Smooth muscle cell of the brain vasculature (primary cell): ENCODE measurements at places on chromosomes 6 and 20.

- peak; percentile 51 for DNase-seq
These were observed 83.3 kb downstream of the PLCB1 start for GRCh38 chr20:8215361-8215781.

- DNase-seq = no peak
These were observed 333.2 kb downstream of the DHX35 start for GRCh38 chr20:39295301-39295700.

DNA sequence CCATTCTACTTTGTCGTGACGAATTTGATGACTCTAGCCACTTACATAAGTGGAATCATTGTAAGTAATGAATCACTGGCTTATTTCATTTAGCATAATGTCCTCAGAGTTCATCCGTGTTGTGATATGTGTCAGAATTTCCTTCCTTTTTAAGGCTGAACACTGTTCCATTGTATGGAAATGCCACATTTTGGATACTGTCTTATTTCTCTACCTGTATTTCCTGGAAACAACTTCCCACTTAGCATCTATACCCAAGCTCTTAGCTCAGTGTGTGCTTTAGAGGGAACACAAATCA is 28.8 kb upstream of the GGTLC1 start:
- no peak for DNase-seq

GRCh38 chr20:11497545-11497944 is 420.1 kb upstream of the BTBD3 start:
- DNase-seq = no peak

DNA sequence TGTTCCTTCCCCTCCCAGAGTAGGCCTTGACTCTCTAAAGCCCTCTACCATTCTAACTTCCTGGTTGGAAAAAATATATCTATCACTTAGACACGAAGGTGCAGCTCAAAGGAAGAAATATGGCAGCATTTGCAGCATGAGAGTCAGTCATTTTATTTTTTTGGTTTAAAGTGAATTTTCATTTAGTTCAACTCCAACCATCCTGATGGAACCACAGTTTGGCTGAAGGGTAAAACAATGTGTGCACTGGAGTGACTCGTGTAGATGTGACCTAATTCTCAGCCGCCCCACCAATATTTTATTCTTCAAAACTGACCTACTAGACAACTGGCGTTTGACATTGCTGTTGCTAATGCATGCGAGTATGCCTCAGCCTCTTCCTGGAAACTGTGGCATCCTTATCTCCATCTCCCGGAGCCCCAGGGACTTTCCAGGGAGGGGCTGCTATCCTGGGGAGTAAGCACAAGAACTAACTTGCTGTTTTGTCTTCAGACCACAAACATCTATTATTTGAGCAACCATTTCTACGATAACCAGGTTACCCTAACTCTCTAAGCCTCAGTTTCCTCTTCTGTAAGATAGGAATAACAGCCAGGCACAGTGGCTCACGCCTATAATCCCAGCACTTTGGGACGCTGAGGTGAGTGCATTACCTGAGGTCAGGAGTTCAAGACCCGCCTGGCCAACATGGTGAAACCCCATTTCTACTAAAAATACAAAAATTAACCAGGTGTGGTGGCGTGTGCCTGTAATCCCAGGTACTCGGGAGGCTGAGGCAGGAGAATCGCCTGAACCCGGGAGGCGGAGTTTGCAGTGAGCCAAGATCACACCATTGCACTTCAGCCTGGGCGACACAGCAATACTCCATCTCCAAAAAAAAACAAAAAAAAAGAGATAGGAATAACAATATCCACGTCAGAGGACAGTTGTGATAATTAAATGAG is 148.7 kb upstream of the JARID2 start:
- DNase-seq = no peak

GRCh38 chr6:165605182-165605875 is 57.7 kb downstream of the PDE10A start:
- DNase-seq = no peak

DNA sequence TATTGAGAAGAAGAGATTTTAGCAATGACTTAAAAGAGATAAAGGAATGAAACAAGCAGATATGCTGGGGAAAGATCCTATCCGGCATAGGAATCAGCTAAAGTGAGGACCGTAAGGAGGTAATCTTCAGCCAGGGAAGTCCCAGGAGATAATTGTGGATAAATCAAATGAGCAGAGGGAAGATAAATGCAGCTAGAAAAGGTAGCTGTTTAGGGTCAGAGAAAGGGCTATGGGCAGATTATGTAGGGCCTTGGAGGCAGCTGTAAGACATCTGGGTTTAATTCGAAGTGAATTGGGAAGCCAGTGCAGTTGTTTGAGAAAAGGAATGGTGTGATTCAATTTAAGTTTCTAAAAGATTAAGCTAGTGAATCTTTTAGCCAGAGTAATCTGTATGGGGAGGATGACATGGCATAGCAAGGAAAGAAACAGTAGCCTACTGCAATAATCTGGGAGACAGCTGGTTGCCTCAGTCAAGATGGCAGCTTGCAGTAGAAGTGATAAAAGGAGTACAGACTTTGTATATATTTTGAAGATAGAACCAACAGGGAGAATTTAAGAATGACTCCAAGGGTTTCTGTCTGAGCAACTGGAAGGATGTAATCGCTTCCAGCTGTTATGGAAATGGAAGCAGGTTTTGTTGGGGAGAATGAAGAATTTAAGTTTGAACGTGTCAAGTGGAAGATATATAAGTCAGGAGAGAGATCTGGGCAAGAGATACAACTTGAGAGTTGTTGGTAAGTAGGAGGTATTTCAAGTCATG is 552.3 kb upstream of the FLRT3 start:
- DNase-seq = no peak

DNA sequence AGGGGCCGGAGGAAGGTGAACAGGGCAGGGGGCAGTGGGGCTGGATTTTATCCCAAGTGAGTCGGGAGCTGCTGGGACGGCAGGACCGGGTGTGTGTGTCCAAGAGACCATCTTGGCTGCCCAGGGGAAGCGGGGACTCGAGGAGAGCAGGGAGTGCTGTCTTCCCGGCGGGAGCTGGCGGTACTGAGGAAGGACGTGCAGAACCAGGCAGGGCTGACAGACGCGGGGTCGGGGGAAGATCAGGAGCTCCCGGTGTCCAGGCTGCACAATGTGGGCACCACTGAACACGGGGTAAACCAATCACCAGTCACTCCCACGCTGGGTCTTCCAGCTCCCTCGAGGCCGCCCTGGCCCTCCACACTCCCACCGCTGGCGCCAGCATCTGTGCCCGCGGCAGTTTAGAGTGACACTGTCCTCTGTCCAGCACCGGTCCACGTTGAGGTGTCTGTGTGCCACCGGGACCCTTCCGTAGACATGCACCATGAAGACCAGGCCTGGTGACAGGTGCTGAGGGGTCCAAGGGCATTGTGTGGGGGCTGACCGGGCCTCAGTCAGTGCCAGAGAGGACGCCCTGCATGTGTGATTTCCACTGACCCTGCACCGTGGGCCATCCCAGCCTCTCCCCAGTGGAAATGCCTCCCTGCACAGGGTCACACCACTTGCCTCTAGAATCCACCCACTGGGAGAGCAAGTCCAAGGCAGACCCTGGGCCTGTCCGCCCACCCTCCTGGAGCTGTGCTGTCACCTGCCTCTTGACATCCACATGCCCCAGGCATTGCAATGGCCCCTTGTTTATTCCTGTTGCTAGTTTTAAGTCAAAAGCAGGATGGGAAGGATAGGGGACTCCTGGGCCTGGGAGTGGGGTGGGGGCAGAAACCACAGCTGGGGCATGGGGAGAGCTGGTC is 401.9 kb downstream of the TAF4 start:
- DNase-seq = no peak

- no peak for DNase-seq
These were observed 116.1 kb upstream of the NXT1 start for GRCh38 chr20:23234311-23235078.

DNA sequence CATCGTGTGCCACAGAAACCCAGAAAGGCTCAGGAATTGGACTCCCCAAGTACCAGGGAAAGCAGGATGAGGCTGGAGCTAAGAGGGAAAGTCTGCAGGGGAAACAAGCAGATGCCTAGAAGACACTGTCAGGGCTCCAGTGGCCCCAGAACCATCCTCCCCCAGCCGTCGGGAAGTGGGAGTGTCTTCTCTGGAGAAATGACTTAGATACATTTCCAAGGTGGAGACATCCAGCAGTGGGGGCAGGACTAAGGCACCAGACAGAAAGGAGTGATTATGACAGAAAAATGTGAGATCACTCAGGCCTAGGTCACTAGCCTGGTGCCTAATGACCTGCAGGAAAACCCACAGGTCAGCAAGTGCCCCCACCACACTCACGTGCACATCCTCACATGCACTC is 36.0 kb upstream of the VSX1 start:
- no peak for DNase-seq

- DNase-seq = no peak
These were observed 50.1 kb upstream of the NCOA3 start for GRCh38 chr20:47451602-47451904.

DNA sequence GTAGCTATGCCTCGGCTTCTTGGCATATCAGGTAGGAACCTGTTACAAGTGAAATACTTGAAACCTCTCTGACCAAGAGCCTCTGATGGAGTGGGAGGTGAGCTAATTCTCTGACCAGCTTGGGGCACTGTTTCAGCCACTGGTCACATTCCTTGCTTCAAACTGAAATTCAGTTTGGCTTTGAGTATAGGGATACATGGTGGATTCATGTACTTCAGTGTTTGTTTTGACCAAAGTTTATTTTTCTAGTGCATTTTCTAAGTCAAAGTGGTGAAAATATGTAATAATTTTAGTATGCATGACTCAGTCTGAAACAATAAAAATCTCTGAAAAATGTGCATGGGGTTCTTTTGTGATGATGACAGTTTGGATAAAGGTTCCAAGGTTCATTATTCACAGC is 18.6 kb downstream of the TTPAL start:
- DNase-seq = no peak

- DNase-seq = no peak
These were observed 30.0 kb upstream of the QKI start for GRCh38 chr6:163384510-163384909.

DNA sequence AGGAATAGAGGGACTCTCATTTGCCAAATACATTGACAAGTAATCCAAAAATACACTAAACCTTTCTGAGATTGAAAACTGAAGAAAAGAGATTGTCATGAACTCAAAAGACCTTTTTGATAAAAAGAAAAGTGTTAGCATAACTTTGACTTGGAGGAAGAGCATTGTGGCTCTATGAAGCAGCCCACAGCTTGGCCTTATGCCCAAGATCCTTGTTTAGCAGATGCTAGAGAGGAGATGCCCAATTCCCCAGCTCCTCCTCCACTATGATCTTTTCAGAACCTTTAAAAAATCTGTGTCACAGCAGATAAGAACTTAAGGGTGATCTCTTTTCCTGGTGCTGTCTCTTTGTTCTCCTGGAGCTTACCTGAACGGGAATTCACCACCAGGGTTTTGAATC is 35.8 kb upstream of the IGF2R start:
- no peak for DNase-seq

GRCh38 chr6:14732844-14733757 is 512.8 kb upstream of the JARID2 start:
- no peak for DNase-seq

GRCh38 chr20:8168785-8169288 is 36.8 kb downstream of the PLCB1 start:
- no peak for DNase-seq

DNA sequence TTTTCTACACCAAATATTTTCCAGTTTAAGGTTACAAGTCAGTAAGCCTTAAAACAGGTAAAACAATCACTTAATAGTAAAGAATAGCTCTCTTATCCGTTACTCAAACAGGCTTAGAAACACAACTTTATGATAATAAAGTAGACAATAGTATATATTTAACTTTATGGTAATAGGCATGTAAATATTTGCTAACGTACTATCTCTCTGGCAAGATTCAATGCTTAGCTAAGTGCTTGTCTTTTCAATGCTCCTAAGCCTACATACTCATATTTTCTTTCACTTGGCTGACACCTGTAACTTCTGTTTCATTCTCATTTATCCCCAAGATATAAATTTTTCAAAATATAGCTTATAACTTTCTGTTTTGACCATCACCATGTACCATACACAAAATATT is 358.2 kb downstream of the HTR1B start:
- DNase-seq = no peak

- no peak for DNase-seq
These were observed 472.9 kb upstream of the ZNF337 start for GRCh38 chr20:26169506-26169905.

DNA sequence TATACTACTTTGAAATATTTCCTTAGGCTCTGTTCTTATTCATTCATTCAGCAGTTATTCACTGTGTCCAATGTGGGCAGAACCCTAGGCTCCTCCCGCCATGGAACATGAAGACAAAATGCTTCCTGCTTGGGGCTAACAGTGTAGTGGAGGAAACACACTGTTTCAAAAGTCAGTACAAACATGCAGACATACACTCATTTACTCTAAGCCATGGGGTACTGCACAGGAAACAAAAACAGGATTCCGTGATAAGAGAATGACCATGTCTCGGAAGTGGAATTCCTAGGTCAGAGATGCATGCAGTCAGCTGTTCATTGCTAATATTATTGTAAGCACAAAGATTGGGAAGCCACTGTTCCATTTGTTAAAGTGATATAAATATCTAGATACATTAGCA is 18.4 kb upstream of the FAM209A start:
- no peak for DNase-seq

DNA sequence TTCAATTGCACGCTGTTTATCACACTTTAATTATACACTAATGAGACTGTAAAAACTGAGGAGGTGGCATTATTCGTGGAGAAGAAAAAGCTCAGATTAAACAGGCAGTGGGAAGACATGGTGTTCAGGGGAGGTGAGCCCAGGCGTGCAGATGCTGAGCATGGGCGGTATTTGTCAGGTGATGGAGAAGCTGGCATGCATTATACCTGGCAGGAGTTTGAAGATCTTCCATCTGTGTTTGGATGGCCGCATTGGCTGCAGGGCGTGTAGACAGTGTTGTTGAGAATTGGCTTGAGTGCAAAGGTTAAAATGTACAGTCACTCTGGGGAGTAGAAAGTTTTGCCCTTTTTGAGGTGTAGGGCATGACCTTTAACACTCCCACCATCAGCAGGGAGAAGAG is 213.8 kb downstream of the ERMARD start:
- no peak for DNase-seq

- no peak for DNase-seq
These were observed 881.5 kb downstream of the C6orf118 start for GRCh38 chr6:164427728-164428402.

- peak; percentile 81 for DNase-seq
These were observed 36.9 kb downstream of the UTRN start for GRCh38 chr6:144321839-144322591.

GRCh38 chr6:34213772-34214171 is 22.9 kb upstream of the HMGA1 start:
- DNase-seq = no peak

GRCh38 chr6:35280903-35281302 is 16.7 kb upstream of the DEF6 start:
- no peak for DNase-seq

DNA sequence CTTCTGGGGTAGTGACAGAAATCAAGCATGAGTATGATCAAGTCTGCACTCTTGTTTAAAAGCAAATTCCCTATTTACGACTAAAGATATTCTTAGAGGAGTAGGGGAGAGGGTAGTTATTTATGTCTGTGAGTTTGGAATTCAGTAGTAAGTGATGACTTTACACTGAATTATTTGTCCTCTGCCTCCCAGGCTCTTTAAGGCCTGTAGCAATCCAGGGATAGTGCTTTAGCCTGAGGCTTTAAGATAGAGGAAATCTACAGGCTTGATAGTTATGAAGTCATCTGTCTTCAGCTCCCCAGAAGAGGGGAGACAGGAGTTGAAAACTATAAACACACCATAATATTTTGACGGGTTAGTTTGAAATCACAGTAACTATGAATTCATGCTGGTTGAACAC is 664.5 kb downstream of the EPM2A start:
- no peak for DNase-seq
